ENCODE measurements at places on chromosomes 6 and 20. TPM values are rescaled to one million over a fixed set of nuclear protein-coding genes. Genes with fewer than 3 reads are reported as not detected.

GRCh38 chr20:40493071-40493470, 196.0 kb downstream of the MAFB start:
- DNase-seq: no peak

DNA sequence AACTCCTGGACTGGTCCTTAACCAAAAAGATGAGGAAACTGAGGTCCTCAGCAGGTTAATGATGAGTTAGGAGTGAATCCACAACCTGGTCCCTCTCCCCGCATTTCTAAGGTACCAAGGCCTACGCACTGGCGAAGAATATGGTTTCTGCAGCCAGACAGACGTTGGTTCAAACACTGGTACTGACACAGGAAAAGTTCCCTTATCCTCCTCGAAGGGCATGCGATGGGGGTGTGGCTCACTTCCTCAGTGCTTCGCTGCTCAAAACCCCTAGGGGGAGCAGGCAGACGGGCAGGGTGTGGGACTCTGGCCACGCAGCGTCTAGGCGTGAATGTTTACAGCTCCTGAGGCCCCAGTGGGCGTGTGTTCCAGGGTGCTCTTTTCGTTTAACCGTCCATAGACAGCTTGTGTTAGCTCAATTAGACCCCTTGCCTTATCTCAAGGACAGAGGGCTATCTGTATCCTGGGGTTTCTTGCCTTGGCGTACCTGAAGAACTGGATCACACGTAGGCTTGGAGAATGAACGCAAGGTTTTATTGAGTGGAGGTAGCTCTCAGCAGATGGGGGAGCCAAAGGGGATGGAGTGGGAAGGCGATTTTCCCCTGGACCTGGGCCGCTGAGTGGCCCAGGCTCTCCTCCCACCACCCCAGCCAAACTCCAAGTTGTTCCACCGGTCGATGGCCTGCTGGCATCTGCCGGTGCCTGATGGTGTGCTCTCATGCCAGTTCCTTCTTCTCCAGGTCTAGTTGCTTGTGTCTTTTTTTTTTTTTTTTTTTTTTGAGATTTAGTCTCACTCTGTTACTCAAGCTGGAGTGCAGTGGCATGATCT, 31.8 kb upstream of the PTPN1 start:
- DNase-seq: no peak

GRCh38 chr6:35492974-35493284, 4.0 kb downstream of the TEAD3 start:
- no peak for DNase-seq

GRCh38 chr6:48869595-48869994, 593.5 kb downstream of the MMUT start:
- no peak for DNase-seq

DNA sequence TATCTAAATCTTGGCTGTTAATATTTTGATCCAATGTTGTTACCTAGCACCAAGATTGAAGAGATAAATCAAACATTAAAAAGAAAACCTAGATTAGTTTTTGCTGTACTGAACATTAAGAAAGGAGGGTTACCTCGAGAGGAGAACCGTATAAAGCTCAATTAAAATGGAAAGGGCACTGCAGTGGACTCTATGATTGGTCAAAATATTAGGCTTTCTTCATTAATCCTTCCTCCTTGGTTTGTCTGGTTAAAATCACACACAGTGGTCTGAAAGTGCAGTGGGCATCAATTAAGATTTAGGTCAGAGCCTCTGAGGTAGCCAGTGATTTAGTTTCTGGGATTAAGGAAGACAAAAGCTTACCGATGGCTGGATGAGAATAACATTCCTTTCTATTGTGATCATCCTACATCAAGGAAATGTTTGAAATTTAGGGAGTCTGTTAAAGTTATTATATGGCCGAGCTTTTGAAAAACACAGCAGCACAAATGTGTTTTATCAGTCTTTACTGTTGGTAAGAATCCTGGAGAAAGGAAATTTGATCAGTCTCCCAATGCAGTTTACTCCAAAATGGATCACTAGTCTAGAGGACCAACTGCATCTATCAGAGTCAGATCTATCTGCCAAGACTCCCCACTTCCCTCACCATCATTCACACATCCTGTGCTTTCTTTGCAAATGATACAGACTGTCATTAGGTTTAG, 134.6 kb upstream of the NEDD9 start:
- DNase-seq: no peak

DNA sequence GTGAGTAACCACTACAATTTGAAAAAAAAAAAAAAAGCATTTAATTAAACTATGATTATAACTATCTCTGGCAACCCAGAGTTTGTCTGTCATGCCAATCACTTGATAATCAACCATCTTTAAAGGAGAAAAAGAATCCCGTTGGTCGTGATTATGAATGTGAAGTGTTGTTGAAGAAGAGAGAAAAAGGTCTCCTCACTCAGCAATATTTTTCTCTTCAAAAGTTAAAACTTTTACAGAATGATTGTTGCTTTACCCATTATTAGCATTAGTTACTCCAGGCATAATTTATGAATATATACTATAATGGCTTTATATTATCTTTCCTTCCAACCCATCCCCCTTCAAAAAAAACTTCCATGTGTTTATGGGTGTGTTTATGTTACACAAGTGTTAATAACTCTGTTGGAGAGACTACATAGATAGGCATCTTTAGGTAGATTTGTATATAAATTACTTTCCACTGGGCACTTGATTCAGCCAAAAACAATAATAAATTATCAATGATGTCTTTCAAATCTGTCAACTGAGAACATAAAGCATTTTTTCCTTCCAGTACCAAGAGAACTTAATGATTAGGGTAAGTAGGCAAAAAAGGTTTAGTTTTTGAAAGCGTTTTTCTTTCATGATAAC, 5.1 kb downstream of the BMP5 start:
- no peak for DNase-seq

GRCh38 chr6:163620670-163621330, 206.3 kb downstream of the QKI start:
- DNase-seq: no peak

- DNase-seq: peak; percentile 58
These were observed 70.1 kb downstream of the SLX4IP start for GRCh38 chr20:10504994-10505730.

DNA sequence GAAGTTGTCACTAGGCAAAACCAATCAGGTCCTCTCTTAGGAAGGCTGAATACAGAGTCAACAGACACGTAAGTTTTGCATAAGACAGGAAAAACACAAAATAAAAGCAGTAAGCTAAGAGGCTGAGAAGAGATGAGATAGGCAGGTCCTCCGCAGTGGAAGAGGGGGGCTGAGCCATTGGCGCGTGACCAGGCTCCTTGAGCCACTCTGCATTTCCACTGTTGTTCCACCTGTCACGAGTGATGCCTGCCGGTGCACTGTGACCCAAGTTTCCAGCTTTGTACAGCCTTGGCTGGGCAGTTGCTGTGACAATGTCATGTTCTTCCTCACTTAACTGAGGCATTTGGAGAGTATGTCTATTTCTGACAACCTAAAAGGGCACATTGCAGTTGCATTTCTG, 58.6 kb downstream of the NUDT3 start:
- no peak for DNase-seq

The LKAAEAR1 gene
- total RNA-seq: 0.39 TPM

The EPB41L2 gene
- total RNA-seq: 187 TPM

The CHRNA4 gene
- total RNA-seq: 0.20 TPM

The SIM1 gene
- total RNA-seq: 2.5 TPM

The HLA-G gene
- total RNA-seq: 0.10 TPM

The FNDC1 gene
- total RNA-seq: 59.6 TPM

The FRK gene
- total RNA-seq: 3.6 TPM

Measured in skin of body (tissue), 3 donors.